ENCODE measurements at places on chromosomes 13 and 19.

DNA sequence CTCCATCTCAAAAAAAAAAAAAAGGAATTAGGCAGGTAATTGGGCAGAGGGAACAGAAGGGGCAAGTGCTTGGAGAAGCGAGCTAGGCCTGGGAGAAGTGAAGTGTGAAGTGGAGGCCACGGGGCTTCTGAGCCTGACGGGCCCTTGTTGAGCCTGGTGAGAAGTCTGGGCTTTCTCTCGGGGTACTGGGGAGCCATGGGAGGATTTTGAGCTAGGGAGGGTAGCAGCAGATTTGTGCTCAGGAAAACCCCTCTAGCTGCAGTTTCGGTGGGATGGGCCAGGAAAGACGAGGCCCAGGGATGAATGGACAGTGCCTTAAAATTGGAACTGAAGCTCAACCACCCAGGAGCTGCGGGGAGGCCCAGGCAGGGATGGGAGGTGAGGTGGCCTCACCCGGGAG, 8.0 kb downstream of the POLR1G start:
- no peak for DNase-seq

GRCh38 chr19:35509018-35509652, 4.3 kb downstream of the DMKN start:
- peak; percentile 34 for DNase-seq

DNA sequence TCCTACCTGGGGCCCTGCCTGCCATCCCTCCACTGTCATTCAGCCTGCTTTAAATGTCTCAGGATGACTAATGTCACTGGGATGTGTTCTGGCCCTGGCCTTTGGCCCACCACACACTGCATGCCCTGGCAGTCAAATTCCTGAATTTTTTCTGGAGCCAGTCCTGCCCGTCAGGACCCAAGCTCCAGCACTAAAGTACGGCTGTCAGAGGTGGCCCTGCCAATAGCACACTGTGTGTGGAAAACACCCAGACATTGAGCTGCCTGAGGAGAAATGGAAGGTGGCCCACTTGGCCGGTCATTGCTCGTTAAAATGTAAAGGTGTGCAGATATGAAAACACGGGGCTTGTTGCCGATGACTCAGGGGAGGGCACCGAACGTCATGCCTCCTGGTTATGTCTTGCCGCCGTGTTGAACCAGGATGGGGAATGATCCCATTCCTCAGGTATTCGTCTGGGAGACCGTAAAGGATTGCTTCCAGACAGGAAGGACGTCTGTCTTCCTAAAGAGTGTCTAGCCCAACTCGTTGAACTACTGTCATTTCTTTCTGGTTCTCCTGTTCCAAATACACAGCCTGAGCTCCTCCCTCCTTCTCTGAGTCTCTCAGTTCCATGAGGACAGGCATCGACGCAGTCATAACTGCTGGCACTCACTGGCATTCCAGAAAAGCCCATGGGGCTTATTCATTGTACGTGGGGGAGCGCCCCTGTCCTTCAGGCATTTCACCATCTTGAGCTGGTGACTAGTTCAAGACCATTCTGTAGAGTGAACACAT, 40.6 kb downstream of the COL4A2 start:
- no peak for DNase-seq

- peak; percentile 20 for DNase-seq
Observed at GRCh38 chr13:102392481-102393209, 9.2 kb downstream of the FGF14 start.

GRCh38 chr13:100124265-100124664, 35.4 kb downstream of the PCCA start:
- no peak for DNase-seq

DNA sequence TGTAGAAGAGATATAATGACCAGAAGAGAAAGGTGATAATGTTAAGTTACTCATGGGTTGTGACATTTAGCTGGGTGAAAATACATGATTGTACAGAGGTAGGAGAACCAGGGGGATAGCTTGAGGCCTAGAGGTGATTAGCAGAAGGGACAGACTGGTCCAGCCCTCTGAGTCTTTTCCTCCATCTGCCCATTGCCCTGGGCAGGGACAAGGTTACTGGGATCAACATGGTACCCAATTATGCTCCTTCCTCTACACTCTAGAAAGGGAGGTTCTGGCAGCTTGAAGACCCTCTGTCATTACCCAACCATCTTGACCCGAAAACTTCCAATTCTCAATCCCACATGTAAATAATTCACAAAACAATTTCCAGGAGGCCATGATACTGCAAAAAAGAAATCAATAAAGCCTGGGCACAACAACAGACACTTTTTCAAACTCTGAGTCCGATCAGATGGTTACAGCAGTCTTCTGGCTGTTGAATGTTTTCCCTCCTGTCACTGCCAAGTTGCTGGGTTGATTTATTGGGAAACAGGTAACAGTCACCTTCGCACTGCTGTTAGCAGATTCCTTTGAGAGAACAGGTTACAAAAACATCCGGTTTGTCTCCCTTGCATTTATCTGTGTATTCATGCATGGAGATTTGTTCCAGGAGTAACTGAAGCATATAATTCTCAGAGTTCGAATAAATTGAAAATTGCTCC, 239.1 kb upstream of the HTR2A start:
- no peak for DNase-seq

DNA sequence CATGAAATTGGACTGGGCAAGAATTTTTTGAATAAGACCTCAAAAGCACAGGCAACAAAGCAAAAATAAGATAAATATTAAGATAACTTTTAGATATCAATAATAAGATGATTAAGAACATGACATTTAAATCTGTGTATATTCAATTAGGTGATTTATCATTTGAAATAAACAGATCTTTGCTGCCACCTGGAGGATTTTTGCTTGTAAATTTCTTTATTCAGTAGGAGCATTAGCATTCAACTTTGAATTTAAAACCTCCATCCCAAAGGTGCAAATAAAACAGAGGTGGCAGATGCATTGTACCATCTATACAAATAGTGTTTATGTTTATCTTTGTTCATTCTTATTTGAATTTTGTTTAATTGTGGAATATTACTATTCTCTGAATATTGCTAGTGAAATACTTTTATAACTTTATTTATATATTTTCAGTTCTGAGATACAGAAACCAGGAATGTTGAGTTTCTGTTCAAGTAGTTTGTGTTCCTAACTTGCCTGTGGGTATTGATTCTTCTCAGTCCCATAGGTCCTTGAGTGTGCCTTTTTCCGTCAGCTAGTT, 20.9 kb downstream of the COG6 start:
- DNase-seq = peak; percentile 13

GRCh38 chr13:48113756-48114130, 18.8 kb upstream of the MED4 start:
- no peak for DNase-seq

DNA sequence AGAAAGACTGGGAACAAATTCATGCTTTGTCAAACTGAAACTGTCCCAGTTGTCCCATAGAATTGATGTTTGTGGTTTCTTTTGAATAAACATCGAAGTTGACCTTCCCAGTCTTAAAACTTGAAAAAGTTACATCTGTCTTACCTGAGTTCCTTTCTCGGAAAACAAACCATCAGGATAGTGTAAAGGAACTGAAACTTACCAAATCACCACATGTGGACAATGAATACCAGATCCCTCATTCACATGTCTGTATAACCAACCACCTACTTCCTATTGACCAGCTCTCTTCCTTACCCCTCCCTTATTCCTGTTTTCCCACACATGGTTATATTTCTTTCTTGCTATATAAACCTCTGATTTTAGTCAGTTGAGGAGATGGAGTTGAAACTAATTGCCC, 791.7 kb upstream of the PCDH20 start:
- no peak for DNase-seq

- DNase-seq = no peak
Observed at GRCh38 chr19:19421299-19421696, 15.8 kb downstream of the GATAD2A start.

DNA sequence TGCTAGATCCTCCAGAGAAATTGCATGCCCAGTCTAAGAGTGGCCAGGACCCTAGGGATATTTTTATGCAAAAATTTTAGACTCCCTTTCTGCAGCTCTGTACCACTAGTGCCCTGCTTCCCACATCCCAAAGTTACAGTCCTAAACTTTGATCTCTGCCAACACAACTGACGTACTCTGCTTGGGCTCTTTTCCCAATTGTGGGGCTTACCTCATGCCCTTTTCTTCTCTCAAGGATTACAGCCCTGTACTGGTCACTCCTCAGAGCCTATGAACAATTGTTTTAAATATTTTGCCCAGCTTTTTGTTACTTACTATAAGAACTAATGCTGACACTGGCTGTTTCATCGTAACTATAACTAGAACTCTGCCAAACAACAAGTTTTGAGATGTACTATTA, 57.8 kb upstream of the FBXL3 start:
- no peak for DNase-seq

DNA sequence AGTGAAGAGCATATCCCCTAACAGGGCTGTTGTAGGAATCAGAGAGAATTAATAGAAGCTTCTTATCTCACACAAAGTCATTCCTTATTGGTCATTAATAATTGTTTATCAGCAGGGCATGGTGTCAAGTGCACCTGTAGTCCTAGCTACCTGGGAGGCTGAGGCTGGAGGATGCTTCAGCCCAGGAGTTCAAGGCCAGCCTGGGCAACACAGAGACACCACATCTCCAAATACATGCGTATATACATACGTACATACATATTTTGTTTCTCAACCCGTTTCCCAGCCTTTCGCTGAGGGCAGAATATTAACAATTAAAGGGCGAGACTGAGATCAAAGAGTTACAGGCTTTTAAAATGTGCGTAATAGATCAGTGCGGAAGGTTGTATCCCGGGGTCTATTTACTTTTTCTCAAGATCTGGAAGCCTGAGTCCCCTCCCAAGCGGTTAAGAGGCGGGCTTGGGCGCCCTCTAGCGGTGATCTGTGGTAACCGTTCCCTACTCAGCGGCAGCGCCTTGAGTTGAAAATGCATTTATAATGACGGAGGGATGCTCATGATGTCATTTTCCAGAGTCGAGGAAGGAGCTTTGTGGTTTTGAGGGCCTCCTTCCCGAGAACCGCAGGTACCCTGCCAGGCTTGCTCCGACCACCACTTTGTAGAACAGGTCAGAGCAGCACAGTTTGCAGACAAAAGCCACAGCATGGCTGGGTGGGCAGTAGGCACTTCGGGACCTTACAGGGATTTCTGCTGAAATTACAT, 169.6 kb upstream of the GPR12 start:
- DNase-seq = no peak

DNA sequence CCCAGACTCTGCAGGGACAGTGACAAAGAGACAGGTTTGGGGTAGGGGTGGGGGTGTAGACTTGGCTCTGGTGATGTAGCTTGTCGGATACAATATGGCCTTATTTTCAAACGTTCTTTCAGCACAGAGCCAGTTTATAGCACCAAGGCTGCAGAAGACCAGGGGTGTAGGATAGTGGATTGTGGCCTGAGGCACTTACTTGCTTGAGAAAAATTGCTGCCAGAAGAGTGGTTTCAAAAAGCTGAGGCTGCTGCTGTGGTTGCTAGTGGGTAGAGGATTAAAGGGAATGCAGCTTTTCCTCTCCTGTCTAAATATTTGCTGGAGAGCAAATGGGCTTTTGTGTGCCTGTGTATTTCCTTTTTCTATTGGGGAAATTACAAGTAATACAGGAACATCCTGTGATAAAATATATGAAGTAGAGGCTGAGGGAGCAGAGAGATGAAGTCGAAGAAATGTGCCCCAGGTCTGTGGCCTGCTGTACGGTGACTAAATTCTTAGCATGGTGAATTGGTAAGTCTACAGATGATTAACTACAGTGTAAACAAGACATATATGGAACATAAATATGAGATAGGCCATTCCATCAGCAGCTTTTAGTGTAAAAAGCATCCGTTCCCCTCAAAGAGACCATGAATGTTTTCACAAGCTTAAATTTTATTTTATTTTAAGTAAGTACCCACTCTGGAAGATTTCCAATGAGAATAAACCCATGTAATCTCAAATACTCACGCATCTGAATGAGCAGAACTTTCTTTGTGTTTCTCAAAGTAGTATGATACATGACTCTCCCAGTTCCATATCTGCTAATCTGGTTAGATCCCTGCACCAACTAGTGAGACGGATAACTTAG, 112.9 kb downstream of the LRCH1 start:
- no peak for DNase-seq

- no peak for DNase-seq
Observed at GRCh38 chr13:75226733-75227435, 255.1 kb downstream of the TBC1D4 start.

DNA sequence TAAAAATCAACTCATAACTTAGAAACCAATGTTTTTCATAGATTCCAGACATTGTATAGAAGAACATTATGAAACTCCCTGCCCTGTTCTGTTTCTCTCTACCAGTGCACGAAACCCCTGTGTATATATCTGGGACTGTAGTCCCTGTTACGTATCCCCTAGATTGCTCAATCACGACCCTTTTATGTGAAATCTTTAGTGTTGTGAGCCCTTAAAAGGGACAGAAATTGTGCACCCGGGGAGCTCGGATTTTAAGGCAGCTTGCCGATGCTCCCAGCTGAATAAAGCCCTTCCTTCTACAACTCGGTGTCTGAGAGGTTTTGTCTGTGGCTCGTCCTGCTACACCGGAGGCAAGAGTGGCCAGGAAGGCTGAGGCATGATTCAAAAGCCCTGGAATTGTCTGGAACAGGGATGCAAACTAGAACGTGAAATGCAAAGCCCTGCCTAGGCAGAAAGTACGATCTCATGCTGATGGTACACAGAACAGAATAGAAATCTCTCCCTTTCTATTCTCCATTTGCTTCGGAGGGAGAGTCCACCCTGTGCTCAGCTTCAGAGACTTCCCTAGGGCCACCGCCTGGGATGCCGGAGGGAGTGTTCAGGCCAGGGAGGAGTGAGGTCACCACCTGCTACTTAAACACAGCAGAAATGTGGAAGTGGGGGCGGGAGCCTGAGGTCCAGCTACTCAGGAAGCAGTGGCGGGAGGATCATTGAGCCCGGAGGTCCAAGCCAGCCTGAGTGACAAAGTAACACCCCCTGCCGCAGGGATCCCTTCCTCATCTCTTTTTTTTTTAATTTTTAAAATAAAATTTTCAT, 758 bp upstream of the ZNF888 start:
- no peak for DNase-seq

- no peak for DNase-seq
Observed at GRCh38 chr13:104408733-104409132, 1342.5 kb upstream of the SLC10A2 start.

- DNase-seq = no peak
Observed at GRCh38 chr19:55809381-55810058, 22.3 kb downstream of the NLRP11 start.

GRCh38 chr13:78909276-78909675, 250.3 kb upstream of the OBI1 start:
- no peak for DNase-seq

- no peak for DNase-seq
Observed at GRCh38 chr13:93687261-93687660, 460.7 kb downstream of the GPC6 start.

- no peak for DNase-seq
Observed at GRCh38 chr13:36395280-36395679, 37.0 kb upstream of the CCNA1 start.

Measured in activated naive CD4-positive, alpha-beta T cell treated with anti-CD3 and anti-CD28 coated beads, Interleukin-2, amount 50 U/mL, for 72 hours (primary cell).